ENCODE measurements at places on chromosomes 3 and 15.
A peak's percentile ranks its signal among the peaks of the same experiment; 100 is the strongest.

DNA sequence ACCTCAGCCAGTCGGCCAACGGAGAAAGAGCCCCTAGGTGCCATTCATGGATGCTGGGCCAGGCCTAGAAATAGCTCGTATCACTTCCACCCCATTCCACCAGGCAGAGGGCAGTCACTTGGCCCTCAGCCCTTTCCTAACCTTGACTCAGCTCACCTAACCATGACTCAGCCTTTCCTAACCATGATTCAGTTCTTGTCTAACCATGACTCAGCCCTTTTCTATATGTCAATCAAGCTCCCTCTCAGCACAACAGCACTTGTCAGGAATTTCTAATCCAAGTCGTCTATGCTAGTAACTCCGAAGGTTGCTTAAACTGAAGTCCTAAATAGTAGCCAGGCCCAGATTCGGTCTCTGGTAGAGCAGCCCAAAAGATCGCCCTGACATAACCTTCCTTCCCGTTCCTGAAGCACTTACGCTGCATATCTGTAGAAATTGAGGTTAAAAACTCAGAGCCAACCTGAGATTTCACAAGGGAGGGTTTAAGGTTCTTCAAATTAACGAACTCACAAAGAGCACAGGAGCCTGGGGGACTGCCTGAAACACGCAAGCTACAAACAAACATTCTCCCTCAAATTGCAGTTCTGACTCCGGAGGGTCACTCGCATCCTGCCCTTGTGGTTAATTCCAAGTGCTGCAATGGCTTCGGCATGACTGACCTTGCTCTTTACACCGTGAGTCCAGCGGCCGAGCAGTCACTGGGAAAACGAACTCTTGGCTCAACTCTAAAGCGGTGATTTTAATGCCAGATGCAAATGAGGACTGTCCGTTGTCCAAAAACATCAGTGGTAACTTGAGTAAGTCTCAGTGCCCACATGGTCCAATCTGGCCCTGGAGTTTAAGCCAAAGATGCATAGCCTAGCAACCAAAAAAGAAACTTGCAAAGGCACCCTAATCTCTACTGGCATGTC, 99.9 kb downstream of the ADAMTS17 start:
- DNase-seq = peak; percentile 91

- no peak for DNase-seq
These were observed 3.4 kb upstream of the SELENOT start for GRCh38 chr3:150599611-150600297.

GRCh38 chr3:46883054-46883829, 5.7 kb downstream of the PTH1R start:
- no peak for DNase-seq

DNA sequence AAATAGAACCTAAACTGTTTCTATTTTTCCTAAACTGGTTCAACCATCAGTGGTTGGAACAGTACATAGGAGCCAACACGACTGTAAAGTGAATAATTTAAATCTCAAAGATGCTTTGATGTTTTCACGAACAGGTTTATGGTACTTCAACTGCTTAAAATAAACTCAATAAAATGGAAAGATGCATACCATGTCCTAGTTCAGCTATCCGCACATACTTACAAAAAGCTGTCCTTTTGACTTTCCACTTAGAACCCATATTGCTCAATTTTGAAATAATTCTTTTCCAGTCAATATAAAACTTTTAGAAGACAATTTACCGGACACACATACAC, 902 bp downstream of the CMTM6 start:
- no peak for DNase-seq

DNA sequence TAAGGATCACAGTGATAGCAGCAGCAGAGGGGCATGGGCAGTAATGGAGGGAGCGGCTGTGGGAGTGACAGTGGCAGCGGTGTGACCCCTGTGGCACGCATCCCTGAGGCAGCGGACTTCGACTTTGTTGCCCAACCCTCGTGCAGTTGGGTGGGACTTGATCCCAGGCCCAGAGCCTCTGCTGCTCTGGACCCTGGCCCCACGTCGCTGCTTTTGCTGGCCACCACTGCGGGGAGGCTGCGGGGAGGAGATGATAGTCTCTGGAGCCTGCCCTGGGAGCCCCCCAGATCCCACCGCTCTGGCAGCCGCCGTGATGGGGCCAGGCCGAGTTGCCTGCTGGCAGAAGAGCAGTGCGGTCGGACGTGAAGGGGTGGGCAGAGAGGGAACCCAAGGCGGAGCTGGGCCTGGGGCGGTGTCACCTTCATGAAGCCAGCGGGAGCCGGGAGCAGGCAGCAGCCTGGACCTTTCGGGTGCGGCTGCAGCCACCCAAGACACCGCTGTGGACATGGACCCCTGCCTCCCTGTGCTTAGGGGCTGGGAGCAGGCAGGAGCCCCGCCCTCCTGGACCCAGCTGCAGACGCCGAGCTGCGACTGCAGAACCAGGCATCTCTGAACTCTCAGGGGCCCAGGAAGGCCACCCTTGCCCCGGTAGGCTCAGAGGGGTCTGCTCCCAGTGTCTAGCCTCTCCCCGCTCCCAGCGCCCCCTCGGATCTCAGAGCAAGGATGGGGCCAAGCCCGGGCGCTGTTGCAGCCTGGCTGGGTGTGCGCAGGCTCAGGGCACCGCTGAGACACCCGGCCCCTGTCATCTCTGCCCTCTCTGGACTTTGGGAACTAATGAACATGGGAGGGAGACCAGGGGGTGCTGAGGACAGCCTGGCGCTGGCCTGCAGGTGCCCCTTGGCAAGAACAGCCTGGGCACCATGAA, 38.3 kb downstream of the COMMD2 start:
- DNase-seq = peak; percentile 60

DNA sequence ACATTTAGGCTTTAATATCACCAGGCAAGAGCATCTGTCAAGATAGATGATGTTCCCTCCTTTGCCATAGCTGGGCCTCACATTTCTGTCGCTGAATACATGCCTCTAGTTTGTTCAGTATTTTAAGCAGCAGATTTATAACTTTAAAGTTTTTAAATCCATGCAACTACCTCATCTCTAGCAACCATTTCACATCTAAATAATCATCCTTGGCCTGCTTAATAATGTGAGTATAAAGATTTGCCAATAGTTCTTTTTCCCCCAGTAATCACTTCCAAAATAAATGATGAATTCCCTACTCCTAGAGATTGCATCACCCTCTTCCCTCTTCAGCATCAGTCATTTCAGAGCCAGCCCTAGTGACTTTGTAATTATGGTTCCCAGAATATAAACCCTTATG, 36.2 kb upstream of the FILIP1L start:
- no peak for DNase-seq

DNA sequence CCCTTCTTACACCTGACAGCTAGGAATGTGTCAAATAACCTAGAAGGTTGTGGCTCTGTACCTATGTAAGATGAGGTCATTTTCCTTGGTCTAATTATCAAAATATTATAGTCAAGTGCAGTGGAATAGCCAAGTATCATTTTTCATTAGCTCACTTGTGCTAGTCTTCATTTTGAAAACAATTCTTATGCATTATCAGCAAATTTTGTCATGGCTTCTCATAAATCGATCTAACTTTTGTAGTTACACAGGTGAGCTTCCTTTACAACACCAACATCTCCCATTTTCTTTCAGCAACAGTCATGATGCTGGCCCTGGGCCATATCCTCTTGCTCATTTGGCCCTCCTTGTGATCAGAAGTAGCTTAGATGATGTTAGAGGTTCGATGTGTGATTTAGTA, 10.3 kb downstream of the TXNRD3 start:
- DNase-seq = no peak

DNA sequence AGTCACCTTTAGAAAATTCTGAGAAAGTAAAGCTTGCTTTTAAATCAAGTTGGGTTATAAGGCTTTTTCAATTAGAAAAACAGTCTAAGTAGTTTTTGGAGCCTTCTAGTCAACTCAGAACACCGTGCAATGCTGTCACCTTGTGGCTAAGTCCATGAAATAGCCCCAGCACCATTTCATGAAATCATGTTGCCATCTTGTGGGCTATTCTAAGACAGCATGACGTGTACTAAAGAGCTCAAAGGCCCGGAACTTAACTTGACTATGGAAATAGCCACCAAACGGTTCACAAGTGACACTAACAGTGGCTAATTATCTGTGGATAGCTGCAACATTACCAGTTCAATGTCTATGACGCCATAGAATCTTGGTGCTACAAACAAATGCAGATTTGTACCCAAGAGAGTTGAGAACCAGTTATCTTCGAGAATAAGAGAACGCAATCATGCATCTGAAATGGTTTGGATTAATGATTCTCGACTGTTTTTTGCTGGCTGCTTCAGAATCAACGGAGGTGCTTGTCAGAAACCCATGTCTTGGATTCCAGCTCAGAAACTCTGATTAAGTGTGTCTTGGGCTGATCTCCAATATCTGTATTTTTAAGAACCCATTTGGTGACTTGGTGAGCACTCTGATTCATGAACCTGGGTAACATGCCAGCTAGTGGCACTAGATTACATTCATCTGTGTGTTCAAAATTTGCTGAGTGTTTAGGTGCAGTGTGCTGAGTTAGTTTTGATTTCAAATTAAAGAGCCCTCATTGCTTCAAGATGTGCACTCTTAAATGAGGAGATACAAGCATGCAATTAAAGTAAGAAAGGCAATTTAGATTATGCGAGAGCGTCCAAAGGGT, 111.2 kb upstream of the MCTP2 start:
- DNase-seq = peak; percentile 48

GRCh38 chr3:119034256-119035013, at the start of gene IGSF11:
Gene IGSF11, minus strand, starts transcription at chr3:119034846. Its CDS starts 264 bp downstream, at chr3:119034582.
- DNase-seq = peak; percentile 51

GRCh38 chr3:187799942-187800641, 54.8 kb upstream of the BCL6 start:
- no peak for DNase-seq

- DNase-seq = no peak
These were observed 14.6 kb downstream of the ADAM10 start for GRCh38 chr15:58734859-58735258.

DNA sequence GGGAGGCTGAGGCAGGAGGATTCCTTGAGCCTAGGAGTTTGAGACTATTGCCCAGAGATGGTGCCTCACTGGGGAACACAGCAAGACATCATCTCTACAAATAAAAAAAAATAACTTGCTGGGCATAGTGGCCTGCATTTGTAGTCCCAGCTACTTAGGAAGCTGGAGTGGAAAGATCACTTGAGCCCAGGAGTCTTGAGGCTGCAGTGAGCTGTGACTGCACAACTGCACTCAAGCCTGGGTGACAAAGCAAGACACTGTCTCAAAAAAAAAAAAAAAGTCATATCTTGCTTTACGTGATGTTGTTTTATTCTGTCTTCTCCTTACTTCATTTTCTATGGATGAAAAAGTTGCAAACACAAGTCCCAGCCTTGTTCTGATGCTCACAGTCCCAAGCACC, 14.1 kb downstream of the GATM start:
- no peak for DNase-seq

DNA sequence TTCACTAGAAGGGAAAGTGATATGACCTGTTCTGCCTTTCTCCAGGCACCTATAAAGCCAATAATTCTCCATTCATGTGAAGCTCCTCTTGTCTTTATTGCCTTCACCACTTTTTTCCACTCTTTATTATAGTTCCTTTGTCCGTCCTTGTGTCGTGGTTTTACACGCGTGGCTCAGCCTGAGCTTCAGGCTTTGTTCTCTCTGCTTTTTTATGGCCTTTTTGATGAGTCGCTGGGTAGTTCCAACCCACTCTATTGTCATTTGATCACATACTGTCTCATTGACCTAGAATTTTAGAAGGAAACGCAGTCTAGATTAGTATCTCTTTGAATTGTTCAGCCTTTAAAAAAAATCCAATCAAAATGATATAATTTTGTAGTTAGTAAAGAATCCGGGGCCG, 403.2 kb downstream of the PTPRG start:
- no peak for DNase-seq

DNA sequence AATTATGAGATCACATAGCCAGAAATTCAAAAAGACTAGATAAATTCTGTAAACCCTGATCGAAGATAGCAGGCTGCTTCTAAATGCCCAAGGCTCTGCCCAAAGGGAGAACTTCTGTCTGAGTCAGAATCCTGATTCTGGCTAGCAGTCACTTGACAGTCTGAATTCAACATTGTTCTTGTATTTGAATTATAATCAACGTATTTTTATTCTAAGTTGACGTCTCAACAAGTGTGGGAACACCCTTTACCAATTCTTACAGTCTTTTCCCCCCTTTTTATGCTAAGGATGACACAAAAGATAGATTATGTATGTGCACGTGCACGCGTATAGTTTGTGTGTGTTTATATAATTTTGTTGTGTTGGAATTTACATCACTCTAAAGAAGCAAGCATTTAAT, 552.8 kb downstream of the NAALADL2 start:
- no peak for DNase-seq

- DNase-seq = no peak
These were observed 143.8 kb downstream of the TPRA1 start for GRCh38 chr3:127446756-127447155.

- DNase-seq = peak; percentile 71
These were observed 16.6 kb downstream of the TOP2B start for GRCh38 chr3:25648107-25648535.

DNA sequence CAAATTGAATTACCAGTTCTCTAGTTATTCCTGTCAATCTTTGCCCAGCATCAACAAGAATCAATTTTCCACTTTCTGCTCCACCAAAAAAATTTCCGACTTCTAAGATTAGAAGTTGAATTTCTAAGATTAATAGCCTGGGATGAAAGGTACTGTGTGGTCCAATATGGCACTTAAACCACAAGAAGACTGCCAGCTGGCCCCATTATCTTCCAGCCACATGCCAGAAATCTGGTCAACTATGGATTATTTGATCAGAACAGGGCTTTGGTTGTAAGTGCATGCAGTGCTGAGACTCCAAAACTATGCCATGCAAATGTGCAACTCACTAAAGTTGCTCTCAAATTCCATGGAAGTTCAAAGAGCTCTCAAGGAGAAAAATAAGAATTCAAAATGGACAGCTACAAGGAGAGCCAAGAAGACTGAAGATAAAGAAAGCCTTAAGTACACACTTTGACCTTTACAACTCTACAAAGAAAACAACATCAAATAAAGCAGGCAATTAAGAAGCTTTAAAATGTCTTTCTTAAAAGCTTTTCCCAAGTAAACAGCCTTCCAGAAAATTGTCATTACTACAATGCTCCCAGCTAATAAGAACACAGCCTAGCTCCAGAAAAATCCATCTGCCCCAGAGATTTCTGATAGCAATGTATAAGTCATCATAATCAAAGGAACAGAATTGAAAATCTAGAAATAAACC, 64.2 kb downstream of the ST3GAL6 start:
- no peak for DNase-seq

- DNase-seq = no peak
These were observed 4.9 kb downstream of the ADIPOQ start for GRCh38 chr3:186847437-186847836.

GRCh38 chr3:19543212-19543841, 390.7 kb downstream of the EFHB start:
- DNase-seq = no peak

GRCh38 chr15:68603951-68604350, 25.2 kb downstream of the CORO2B start:
- DNase-seq = no peak

- DNase-seq = peak; percentile 49
These were observed 15.0 kb downstream of the IL12A start for GRCh38 chr3:160003520-160004128.

DNA sequence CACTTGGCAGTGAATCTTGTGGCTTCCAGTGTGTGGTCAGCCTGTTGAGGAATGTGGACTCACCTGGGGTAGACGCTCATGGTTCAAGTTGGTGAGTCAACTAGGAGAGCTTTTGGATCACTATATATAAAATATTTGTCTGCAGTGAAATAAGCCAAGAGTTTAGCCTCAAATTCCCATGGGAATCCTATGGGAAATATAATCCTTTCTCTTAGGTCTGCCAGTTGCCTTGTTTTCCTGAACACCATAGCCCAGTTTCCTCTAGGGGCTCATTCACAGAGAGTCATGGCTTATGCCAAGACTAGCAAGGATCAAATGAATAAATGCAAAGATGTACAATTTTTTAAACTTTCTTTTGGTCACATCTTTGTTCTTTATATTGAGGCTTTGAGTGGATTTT, 100.1 kb upstream of the NPHP3 start:
- no peak for DNase-seq

Data from left lobe of liver (tissue), 2 donors.